NCI-H510A (cell line): ENCODE measurements at places on chromosomes 4 and X.

GRCh38 chrX:134933248-134933647 lies 57.5 kb upstream of the SMIM10 start:
- no peak for DNase-seq

DNA sequence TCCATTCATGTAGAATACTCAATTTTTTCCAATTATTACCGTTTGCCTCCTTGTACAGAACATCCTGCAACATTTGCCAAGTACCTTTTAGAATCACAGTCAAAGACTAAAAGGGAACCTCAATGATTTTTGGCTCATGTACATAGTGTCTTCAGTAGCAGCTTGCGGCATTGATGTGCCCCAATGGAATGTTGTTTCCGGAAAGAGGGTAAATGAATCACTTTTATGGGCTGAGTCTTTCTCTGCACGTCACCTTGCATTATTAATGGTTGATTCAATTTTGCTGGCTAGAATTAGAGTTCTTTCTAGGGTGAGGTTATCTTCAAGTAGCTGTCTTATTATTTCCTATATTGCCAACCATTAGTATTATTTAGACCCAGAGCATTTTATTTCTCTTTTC lies 116.9 kb upstream of the GABRA2 start:
- no peak for DNase-seq

- no peak for DNase-seq
Measured at GRCh38 chrX:149120459-149120858, 384.6 kb downstream of the IDS start.

- DNase-seq, result no peak
Measured at GRCh38 chr4:81631958-81632441, 160.3 kb upstream of the RASGEF1B start.

GRCh38 chrX:135893294-135893817 lies at the start of the genes CT45A10 and SAGE1:
CT45A10 (minus strand) TSS chrX:135893444; CDS start chrX:135885344, 8,100 bp downstream.
SAGE1 (plus strand) TSS chrX:135893716; CDS start chrX:135896243, 2,527 bp downstream.
- no peak for DNase-seq

GRCh38 chr4:121177246-121178137 lies 13.4 kb upstream of the TNIP3 start:
- no peak for DNase-seq

- DNase-seq, result no peak
Measured at GRCh38 chr4:82789025-82789776, 9.4 kb downstream of the SCD5 start.

DNA sequence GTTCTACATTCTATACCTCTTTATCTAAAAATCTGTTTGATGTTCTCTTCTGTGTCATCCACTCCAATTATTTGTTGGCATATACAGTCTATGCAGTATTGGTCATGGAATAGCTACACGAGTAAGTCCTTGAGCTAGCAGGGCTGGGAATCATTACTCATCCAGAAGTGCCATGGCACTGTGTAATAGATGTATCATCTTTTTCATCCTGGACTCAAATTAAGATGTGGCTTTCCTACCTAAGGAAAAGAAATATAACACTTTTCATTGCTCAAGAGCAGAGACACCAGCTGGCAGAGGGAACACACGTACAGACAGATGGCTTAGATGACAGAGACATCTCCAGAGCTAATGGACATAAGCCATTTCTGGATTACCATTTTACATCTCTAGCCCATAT lies 159.8 kb downstream of the FAM13A start:
- DNase-seq, result no peak

- no peak for DNase-seq
Measured at GRCh38 chrX:55924574-55924973, 207.0 kb downstream of the RRAGB start.

- DNase-seq, result no peak
Measured at GRCh38 chrX:13483773-13484172, 85.6 kb upstream of the EGFL6 start.

- DNase-seq, result no peak
Measured at GRCh38 chrX:114710571-114710970, 126.7 kb downstream of the HTR2C start.

DNA sequence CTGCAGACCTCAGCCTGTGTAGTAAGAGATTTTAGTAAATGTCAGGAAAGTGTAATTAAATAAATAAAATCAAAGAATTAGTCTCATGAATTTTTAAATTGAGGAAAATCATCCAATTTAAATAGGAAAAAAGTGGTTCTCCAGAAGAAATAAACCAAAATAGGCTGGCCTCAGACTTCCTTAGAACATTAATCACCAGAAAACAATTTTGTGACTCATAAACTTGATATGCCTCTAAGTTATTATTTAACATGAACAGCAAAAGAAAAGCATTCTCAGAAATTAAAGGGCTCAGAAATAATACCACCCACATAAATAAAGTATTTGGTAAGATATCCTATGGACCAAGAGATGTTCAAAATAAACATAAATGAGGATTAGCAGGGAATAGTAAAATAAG lies 14.3 kb downstream of the FAM47B start:
- DNase-seq, result no peak

GRCh38 chr4:42562016-42562415 lies 94.9 kb downstream of the ATP8A1 start:
- no peak for DNase-seq

- DNase-seq, result no peak
Measured at GRCh38 chr4:183620421-183620820, 38.6 kb downstream of the RWDD4 start.

DNA sequence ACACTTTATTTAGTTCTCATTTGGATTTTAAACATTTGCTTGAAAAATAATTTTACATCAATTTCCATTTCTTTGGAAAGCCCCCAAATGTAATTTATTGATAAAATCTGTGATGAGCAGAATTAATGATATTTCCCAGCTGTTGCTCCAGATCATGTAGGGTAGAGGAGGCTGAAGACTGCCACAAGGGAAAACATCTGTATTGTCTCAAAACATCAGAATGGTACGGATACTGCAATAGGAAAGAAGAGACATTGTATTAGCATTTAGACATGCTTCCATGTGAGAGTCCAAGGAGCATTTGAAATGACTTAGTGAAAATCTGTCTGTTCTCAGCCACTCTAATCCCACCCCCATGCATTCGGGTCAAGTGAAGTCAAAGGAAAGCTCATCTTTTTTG lies 14.4 kb downstream of the ADH1A start:
- DNase-seq, result no peak

DNA sequence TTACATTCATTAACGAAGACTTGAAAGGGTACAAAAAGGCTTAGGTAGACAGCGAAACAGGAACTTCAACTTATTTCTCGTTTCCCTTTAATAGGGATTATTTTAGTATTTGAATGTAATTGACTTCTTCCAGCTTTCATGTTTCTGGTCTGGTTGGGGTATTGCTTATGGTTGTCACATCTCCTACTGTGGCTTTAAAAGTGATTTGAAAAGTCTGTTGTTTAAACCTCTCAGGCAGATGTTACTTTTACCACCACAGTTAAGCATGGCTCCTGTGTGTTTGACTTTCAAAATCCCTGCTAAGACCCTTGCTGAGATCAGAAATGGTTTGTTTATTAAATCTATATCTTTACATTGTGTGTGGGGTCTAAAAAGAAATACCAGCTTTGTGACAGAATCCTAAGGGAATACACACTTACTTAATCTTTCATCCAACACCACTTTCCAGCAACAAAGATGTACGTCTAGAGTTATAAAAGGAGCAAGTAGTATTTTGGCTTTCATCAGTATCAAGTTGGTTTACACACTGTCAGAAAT lies 661.2 kb downstream of the FAT4 start:
- DNase-seq, result no peak

DNA sequence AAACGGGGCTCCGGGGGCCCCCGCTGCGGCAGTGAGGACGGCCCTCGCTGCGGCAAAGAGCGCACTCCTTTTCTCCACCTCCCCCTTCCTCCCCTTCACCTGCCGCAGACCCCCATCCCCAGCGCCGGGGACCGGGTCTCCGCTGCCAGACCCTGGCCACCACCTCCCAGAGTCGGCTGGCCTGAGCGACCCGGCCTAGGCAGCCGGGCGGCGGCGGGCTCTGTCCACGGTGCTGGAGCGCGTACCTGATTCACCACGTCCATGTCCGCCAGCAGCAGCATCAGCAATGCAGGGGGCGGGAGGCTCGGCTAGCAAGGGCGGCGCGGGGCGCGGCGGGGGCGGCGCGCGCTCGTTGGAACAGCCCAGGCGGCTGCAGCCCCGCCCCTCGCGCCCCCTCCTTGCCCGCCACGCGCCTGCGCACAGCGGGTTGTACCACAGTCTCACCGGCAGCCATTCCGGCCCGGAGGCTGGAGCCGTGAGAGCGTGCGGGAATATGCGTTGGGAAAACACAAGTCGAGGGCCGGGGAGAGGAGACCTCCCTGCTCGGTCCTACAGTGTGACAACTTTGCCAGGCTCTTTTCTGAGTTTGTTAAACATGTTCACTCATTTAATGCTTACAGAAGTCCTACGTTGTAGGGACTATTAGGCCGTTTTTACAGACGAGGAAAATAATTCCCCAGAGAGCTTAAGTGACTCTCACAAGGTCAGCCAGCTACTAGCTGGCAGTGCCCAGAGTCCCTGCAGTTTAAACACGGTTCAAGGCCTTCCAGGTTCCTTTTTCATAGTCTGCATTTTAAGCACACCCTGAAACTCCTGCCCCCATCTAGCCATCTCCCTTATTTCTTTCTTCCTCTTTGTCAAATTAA lies at the start of gene SYP:
SYP (minus strand) TSS at position 288 of the 866 bp plus-strand sequence; CDS start at position 281, 7 bp downstream.
- peak; percentile 63 for DNase-seq

DNA sequence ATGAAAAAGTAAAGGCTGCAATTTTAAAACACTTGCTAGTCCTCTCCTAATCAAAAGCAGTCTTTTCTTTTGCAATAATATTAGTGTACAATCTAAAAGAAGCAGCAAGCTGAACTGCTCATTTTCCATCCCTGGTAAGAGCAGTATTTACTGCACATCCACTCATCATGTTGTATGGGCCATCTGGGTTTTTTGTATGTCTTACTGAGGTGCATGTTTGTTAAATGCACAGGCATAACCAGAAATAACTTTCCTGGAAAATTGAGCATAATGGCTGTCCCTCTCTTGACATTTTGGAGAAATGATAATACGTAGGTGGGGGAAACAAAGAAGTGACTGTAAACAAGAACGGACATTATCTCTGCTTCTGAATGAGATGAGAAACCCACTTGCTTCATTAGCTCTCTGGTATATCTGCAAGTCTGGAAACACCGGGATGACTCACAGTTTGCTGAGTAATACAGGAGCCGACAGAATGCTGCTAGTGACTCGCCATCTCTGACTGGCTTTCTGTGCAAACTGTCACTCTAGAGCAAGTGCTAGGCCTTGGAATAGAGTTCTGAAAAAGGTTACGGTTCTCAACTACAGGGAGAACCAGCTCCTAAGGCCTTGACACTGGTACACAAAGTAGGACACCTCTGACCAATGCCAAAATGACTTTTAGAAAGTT lies 85.7 kb upstream of the MTM1 start:
- DNase-seq, result no peak

- no peak for DNase-seq
Measured at GRCh38 chr4:14445882-14446281, 556.4 kb upstream of the CPEB2 start.

DNA sequence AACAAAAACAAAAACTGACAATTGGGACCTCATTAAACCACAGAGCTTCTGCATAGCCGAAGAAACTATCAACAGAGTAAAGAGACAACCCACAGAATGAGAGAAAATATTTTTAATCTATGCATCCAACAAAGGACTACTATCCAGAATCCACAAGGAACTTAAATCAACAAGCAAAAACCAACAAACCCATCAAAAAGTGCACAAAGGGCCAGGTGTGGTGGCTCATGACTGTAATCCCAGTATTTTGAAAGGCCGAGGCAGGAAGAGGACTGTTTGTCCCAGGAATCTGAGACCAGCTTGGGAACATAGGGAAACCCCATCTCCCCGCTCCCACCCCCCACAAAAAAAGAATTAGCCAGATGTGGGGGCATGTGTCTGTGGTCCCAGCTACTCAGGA lies 10.7 kb downstream of the C4orf51 start:
- DNase-seq, result no peak

GRCh38 chrX:41730081-41730480 lies 6.1 kb downstream of the GPR82 start:
- no peak for DNase-seq

DNA sequence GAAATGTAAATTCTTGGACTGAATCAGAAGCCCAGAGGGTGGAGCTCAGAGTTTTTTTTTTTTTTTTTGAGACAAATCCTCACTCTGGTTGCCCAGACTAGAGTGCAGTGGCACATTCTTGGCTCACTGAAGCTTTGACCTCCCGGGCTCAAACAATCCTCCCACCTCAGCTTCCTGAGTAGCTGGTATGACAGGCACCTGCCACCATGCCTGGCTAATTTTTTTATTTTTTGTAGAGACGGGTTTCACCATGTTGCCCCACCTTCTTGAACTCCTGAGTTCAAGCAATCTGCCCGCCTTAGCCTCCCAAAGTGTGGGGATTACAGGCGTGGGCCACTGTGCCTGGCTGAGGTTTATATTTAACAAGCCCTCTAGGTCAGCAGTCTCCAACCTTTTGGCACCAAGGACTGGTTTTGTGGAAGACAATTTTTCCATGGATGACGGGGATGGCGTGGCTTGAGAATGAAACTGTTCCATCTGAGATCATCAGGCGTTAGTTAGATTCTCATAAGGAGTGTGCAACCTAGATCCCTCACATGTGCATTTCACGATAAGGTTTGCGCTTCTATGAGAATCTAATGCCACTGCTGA lies 76.7 kb downstream of the FHIP1A start:
- DNase-seq, result no peak

GRCh38 chr4:17721496-17722355 lies 59.7 kb downstream of the FAM184B start:
- DNase-seq, result no peak

DNA sequence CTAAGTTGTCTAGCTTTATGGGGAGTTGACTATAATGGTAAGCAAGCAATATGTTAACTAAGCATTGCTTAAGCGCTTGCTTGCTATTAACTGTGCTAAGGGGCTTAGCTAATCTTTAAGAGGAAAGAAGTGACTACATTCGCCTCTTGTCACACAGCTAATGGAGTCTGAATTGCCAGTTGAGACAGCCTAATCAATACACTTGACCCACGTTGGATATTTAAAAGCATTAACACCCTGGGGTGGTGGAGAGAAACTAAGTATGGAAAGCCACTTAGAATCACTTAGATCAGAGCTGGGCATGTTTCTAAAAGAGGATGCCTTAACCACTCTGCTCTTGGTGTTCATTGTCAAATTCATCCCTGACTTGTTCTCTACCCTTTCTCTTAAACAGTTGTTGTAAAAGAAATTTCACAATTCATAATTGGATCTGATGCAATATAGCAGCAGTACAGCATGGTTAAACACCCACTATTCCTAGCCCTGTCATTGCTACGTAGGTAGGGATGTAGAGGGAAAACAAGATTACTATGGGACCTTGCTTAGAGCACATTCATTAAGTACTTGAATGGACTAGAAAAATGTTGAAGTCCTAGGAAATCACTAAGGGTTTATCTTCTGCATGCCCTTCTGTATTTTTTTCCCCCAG lies 3.5 kb downstream of the ZAR1 start:
- DNase-seq, result no peak
